Activated T-cell treated with anti-CD3 and anti-CD28 coated beads, Interleukin-2, amount 50 U/mL, for 4 hours (primary cell): ENCODE measurements at places on chromosomes 2 and 18. TPM values are rescaled to one million over a fixed set of nuclear protein-coding genes. Genes with fewer than 3 reads are reported as not detected.

DNA sequence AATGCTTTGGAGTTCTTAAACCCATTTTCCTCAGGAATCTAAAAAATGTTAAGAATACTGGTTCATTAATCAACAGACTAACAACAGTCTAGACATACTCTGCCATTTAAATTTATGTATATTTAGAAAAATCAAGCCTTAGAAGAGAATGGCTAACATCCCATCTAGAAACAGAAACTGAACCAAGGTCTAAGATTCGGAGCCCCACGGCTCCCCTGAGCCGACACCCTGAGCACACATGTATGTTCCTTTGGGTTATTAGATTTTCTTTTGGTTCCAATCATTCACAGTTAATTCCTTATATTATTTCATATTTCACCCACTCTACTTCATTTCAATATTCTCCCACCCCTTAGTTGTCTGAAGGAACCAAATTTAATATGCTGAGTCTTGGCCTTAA, 94.8 kb upstream of the HNRNPA3 start:
- no peak for DNase-seq

DNA sequence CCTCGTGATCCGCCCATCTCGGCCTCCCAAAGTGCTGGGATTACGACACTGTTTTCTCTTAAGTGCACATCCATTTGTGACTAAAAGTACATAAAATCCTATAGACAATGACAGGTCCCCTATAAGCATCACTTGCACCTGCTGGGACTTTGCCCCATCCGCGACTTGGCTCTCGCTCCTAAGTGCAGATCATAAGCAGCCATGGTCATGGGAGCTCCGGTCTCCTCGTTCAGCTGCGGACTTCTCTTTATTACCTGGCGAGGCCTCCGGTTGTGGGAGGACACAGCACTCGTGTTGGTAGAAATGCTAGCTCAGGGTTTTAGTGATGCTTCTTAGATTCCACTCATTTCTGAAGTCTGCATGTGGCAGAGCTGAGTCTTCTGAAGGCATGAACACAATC, 92.7 kb upstream of the ST6GAL2 start:
- no peak for DNase-seq

- no peak for DNase-seq
These were observed 3.8 kb upstream of the SESTD1 start for GRCh38 chr2:179268277-179268925.

DNA sequence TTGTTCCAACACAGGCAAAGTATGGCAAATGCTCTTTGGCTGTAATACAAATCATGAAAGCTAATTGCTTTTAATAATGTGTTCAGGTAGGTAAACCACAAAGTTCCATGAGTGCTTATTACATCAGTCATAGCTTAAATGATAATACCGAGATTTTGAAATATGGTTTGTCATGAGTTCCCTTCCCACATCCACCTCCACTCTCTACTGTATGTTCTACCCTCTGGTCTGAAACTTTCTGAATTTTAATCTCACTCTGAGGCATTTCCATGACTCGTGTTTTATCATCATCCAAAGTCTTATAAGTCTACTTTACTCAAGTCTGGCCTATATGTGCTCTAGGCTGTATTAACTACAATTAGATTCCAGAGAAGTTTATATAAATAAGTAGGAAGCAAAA, 354.8 kb downstream of the AKAIN1 start:
- no peak for DNase-seq

- DNase-seq = no peak
These were observed 234.5 kb downstream of the VAPA start for GRCh38 chr18:10148189-10148929.

GRCh38 chr2:158635961-158636601, 159.0 kb upstream of the DAPL1 start:
- DNase-seq = no peak

DNA sequence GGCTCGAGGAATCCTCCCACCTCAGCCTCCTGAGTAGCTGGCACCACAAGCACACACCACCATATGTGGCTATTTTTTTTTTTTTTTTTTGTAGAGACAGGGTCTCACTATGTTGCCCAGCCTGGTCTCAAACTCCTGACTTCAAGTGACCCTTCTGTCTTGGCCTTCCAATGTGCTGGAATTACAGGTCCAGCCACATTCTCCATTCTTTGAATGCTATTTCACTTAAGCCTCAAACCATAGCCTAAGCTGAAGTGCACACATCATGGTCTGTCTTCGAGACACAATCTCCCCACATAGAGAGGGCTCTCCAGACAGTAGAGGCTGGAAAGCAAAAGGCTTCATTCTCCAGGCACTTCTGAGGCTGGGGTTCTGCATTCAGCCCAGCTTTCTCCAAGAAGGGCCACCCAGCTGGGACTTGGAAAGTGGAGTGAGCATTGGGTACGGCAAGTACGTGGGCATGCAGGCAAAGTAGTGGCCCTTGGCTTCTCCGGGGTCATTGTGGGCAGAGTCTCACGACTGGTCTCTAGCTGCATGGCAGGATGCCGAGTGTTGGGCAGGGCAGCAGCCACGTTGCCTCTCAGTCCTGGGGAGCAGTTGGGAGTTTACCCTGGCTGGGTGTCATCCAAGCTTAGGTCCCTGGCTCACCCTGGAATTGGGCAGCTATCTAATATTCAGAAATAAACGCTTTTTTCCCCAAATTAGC, 78.2 kb upstream of the SMAD7 start:
- DNase-seq = no peak

DNA sequence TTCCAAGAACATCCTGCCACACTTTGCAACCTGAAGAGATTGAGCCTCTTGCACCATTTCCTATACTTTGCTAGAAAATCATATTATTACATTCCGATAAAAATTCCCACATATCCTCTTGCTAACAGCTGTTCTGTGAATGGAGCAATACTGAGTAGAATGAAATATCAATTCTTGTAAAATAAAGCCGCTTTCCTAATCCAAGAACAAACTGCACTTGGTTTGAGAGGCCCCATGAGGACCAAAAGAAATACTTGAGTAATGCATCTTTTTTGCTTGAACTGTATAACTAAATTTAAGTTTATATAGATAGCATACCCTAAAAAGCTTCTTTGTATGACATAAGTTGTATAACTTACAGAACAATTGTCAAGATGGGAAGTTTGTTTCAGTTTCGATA, 632.4 kb upstream of the SLC8A1 start:
- DNase-seq = no peak

DNA sequence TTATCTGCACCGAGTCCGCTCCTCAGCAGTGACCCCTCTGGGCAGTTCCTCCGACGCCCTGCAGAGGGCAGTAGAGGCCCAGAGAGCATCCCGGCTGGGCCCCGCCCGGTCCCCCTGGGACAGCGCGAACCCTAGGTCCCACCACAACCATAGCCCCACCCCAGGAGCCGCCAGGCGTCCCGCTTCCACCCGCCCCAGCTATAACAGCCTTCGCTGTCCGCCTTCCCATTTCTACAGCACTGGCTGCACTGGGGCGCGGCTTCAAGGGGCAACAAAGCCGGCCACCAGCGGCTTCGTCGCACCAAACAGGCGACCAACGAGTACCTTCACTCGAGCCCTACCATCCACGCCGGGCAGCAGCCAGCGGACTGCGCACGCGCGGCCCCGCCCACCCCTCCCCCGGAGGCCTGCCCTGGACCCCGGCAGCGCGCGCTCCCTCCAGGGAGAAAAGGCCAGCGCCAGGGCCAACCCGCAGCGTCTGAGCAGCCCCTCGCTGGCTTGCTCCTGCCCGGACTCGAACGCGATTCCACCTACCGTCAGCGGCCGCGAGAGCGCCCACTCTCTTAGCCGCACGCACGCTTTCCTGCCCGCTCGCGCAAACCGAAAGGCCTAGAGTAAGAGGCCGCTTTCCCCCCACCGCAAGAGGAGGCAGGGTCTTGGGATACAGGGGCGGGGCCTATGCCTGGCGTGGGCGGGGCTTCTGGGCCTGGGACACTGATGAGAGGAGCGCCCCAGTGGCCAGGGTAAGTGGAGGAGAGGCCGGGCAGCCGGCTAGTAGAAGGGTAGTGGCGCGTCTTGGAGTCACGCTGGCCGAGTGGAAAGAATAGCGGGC, at the start of gene NHEJ1:
Gene NHEJ1 (minus strand): TSS at position 630 of the 832 bp plus-strand sequence. CDS start 2,453 bp downstream, outside the sequence.
- peak; percentile 94 for DNase-seq

DNA sequence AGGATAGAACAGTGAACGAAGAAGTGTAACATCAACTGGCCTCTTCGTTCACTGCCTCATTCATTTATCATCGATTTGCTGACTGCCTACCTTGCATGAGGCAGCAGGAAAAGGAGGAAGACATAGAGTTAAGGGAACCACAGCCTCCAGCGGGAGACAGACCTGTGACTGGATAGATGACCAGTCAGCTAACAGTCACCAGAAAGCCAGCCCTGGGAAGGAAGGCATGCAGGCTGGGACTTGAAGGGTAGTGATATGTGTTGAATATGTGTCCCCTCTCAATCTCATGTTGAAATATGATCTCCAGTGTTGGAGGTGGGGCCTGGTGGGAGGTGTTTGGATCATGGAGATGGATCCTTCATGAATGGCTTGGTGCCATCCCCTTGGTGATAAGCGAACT, 58.3 kb downstream of the CTIF start:
- no peak for DNase-seq

GRCh38 chr2:157302492-157303099, 23.0 kb downstream of the ERMN start:
- DNase-seq = peak; percentile 16

DNA sequence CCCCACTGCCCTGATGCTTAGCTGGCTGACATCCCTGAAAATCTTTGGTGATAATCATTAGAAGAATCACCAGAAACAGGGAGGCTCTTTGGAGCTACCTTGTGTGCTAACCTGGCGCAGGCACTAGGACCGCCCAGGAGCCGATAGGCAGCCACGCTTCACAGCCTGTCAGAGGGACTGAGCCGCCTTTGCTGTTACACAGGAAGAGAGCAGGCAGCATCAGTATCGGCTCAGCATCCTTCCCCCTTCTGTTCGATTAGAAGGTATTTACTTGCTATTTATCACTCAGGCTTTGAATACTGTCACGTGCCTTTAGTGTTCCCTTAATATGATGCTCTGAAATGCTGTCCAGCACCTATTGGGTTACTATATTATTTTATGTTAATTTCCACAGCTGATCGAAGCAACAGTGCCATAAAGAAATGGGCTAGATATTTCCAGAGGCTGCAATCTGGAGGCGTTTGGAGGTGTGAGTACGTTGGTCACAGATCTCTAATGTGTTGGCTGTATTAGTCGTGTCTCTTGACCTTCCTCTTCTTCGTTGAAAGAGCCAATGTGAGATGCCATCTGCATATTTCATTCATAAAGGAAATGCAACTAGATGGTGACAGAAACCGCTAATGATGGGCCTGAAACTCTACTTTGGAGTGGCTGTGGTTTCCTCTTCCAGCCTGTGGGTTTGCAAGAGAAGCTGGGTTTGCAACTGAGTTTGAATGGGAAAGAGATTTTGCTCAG, 110.4 kb upstream of the RAB27B start:
- DNase-seq = peak; percentile 9

GRCh38 chr2:145352484-145352883, 832.6 kb upstream of the ZEB2 start:
- DNase-seq = no peak

DNA sequence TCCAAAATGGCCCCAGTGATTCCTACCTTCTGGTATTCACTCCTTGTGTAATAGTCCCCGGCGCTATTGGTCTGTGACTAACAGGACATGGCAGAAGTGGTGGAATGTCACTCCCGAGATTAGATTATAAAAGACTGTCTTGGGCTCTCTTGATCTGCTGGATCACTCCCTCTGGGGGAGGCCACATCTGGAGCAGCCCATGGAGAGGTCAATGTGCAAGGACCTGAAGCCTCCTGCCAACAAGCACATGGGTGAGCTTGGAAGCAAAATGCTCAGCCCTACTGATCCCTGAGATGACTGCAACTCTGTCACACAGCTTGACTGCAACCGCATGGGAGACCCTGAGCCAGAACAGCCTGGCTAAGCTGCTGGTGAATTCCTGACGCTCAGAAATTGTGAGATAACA, 94.3 kb upstream of the GLI2 start:
- no peak for DNase-seq

DNA sequence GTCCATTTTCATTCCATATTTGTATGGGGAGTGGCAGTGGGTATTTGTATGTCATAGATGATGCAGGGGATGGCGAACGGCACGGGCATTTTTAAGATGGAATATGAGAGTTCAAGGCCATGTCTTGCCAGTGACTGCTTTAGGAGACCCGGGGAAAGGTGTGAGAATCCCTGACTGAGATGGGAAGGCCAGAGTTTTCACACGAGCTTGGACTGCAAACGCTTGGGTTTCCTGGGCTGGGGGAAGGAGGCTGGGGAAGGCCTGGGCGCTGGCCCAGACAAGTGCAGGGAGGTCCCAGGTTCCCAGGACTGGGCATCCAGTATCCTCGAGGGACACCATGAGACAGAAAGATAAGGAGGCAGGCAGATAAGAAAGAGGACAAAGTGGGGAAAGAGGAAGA, 35.2 kb downstream of the CNGA3 start:
- no peak for DNase-seq

DNA sequence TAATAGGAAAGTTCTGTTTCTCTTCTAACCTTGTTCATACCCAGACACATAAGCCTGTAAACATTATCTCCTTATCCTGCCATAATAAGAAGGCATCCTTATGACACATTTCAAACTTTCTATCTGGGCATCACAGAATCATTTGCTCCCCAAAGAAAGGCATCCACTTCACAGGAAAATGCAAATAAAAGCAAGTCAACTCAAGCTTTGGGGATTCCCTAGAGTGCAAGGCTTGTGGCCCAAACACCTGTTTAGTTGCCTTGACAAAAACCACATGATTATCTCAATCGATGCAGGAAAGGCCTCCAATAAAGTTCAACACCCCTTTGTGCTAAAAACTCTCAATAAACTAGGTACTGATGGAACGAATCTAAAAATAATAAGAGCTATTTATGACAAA, 195.7 kb upstream of the GALNT5 start:
- DNase-seq = no peak

- DNase-seq = no peak
These were observed 6.8 kb downstream of the ESCO1 start for GRCh38 chr18:21593540-21594257.

- no peak for DNase-seq
These were observed 885.1 kb upstream of the FSHR start for GRCh38 chr2:50039445-50039844.

MEX3C gene
- total RNA-seq = 89.2 TPM

SH3RF3 gene
- total RNA-seq = 0.89 TPM

STPG4 gene
- not detected for total RNA-seq

PXDN gene
- 0.76 TPM for total RNA-seq

TCF23 gene
- not detected for total RNA-seq

GRHL1 gene
- 1.1 TPM for total RNA-seq
